ENCODE measurements at places on chromosomes 16 and 17.

DNA sequence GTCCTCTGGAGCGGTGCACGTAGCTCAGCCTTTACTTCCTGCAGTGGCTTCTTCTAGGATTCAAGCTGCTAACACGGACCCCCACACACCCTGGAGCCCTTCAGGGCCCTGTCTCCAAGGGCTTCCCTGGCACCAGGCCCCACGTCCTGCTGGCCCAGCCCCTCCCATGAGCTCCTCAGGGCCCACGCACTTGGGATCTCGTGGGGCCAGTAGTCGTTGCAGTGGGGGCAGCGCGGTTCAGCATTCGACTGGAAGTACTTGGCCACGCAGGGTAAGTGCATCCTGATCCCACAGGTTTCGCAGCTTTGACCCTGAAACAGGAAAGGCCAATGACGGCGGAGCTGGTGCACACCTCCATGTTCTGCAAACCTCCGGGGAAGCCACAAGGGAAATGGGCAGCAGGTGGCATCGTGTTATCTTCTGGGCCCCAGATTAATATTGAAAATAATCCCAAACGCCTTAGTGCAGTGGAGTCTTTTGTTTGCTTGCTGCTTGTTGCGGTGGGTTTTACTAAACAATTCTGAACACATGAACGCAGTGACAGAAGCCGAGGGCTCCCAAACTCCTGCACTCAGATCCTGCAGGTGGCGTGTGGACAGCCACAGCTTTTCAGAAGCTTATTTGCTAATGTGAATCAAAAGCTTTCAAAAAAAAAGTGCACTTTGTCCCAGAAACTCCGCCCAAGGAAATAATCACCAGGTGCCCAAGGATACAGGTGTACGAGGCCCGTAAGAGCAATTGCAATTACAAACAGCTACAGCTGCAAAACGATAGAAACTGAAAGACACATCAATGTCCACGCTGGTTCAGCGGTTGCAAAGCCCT, 22.4 kb downstream of the KDM8 start:
- DNase-seq: no peak

DNA sequence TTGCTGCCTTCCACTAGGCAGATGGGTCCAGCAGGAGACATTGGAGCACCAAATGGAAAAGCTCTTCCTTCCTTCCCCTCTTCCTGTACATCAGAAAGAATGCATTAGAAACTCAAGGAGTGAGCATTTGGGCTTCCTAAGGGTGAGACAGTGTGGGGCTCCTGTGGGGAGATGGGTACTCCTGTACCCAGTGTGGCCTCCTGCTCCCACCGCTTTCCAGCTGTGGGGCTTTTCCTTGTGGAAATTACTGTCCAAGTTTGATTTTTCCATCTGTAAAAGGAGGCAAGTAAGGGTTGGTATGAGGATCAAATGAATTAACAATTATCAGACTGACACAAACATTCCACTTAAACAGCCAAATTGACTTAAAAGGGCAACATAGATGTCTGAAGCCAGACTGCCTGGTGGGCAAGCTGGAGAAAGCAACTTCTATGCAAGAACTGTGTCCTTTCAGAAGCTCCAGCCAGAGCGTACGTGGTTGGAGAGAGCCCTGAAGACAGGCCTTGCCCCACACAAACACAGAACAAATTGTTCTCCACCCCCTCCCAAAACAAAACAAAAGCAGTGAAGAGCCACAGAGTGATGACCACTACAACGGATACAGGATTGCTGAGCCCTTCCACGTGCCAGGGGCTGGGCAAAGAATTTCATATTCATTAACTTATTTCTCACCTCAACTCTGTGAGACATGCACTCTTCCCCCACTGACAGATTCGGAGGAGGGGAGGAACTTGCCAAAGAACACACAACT, 23.1 kb upstream of the ALDH3A1 start:
- no peak for DNase-seq

GRCh38 chr17:45046537-45047125, 4.8 kb downstream of the DCAKD start:
- DNase-seq: no peak

DNA sequence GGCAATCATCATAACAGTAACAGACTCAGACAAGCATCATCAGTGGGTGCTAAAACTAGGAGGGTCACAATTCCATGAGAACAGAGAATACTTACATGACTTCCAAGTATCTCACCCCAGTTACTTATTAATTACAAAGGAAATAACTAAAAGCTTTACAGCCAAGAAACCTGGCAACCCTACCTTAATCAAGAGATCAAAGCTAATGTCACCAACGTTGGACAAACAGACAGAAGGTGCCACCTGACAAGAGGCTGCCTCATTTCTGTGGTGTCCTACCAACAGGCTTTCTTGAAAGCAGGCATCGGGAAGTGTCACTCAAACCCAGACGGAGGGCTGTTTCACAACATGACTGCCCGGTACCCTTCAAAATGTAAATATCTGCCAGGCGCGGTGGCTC, 84.6 kb downstream of the RMI2 start:
- DNase-seq: no peak

DNA sequence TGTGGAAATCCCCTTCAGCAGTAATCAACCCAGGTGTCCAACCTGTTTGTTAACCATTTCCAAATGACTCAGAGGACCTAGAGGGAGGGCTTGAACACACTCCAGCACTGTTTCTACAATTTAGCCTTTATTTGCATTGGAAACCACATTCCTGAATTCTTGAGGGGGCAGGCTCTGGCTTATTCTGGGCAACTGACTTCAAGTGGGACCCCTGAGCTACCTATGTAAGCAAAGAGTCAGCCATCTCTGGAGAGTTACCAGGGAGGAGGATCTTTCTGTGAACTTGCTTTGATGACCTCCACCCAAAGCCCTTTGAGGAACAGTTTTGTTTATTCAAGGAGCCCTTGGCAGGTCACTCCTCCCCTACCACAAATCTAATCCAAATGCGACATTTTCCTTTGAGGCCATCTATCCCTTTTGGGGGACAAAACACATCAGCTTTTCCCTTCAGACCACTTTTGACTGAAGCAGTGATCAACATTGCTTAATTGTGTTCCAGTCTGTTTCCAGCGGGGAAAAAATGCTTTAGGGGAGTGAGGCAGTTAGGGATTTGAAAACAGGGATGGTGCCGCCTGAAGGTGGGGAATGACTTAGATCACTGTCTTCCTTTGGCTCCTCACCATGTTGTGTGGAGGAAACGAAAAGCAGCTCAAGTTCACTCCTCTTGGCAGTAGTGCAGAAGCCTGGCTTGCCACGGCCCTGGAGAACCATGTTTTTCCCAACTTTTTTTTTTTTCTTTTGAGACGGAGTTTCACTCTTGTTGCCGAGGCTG, 46.2 kb downstream of the TUBD1 start:
- no peak for DNase-seq

- DNase-seq: no peak
Measured at GRCh38 chr16:10297341-10298006, 88.4 kb upstream of the ATF7IP2 start.

DNA sequence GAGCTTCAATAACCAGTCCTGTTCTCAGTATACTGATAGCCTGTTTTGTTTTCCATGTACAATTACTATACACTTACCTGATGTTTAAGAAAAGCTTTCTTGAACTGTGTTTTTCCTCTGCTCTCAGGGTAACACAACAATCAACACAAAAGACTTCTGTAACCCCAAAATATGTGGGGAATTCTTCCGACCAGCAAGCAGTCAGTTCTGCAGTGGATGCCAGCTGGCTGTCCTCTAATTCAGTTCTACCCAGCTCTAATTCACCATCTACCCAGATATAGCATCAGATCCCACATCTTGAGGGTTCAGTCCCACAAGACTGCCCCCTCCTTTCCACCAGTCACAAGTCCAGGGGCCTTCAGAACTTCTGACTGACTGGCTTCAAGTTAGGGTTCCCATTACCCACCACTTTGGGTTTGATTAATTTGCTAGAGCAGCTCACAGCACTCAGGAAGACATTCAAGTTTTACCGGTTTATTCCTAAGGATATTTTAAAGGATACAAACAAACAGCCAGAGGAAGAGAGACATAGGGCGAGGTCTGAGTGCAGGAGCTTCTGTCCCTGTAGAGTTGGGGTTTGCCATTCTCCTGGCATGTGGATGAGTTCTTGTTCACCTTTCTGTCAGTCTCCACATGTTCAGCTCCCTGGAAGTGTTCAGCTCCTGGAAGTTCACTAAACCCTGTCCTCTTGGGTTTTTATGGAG, 178.2 kb downstream of the CHD9 start:
- DNase-seq: no peak

- DNase-seq: no peak
Measured at GRCh38 chr17:35728551-35728950, 2.9 kb upstream of the RASL10B start.

- DNase-seq: no peak
Measured at GRCh38 chr16:63744077-63744874, 1377.6 kb downstream of the CDH11 start.

- DNase-seq: no peak
Measured at GRCh38 chr17:27455236-27455913, 873 bp upstream of the KSR1 start.

- DNase-seq: no peak
Measured at GRCh38 chr16:23855010-23855409, 19.2 kb downstream of the PRKCB start.

DNA sequence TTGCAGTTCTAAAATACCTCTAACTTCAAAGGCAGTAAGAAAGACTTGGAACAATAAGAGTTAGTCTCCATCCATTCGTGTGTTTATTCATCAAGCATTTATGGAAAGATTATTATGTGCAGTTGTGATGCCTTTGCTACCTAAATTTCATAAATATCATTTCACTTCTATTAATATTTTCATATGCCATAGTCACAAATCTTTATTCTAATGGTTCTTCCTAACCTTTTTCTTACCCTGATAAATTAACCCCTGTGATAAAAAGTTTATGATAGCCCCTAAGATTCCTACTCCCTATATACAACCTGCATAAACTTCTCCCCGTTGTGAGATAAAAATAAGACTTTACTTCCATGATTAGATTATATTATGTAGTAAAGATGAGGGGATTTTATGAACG, 94.9 kb downstream of the BRIP1 start:
- no peak for DNase-seq

DNA sequence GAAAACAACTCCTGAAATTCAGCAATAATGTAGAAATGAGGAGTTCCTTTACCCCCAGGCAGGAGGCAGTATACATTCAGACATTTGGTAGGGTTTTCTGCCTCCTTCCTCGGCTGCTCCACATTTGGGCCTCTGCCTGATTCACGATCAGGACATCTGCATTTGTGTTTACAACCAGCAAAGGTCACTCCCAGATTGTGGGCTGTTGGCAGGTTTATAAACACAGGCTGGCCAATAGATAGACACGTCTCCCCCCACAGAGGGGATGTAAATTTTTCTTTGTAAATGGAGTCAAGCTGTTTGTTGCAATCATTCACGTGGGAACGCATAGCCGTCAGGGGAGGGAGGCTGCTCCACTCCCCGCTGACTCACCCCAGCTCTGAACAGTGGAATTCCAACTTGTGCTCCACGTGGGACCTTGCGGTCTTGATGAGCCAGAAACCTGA, 252.1 kb upstream of the N4BP1 start:
- no peak for DNase-seq

DNA sequence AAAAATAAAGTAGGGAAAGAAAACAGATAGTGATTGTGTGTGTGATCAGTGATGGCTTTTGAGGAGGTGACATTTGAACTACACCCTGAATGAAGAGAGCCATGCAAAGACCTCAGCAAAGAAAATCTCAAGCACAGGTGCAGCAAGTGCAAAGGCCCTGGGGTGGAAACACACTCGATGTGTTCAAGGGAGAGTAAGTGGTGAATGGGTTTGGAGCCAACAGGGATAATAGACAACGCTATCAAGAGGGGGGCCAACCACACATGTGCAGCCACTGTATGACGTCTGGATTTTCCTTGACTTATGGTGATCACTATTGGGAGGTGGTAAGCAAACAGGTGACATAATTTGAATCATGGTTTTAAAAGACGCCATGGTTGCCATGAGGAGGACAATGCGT, 564.2 kb downstream of the WWOX start:
- DNase-seq: no peak

GRCh38 chr16:56263711-56264608, 72.7 kb downstream of the GNAO1 start:
- DNase-seq: no peak

DNA sequence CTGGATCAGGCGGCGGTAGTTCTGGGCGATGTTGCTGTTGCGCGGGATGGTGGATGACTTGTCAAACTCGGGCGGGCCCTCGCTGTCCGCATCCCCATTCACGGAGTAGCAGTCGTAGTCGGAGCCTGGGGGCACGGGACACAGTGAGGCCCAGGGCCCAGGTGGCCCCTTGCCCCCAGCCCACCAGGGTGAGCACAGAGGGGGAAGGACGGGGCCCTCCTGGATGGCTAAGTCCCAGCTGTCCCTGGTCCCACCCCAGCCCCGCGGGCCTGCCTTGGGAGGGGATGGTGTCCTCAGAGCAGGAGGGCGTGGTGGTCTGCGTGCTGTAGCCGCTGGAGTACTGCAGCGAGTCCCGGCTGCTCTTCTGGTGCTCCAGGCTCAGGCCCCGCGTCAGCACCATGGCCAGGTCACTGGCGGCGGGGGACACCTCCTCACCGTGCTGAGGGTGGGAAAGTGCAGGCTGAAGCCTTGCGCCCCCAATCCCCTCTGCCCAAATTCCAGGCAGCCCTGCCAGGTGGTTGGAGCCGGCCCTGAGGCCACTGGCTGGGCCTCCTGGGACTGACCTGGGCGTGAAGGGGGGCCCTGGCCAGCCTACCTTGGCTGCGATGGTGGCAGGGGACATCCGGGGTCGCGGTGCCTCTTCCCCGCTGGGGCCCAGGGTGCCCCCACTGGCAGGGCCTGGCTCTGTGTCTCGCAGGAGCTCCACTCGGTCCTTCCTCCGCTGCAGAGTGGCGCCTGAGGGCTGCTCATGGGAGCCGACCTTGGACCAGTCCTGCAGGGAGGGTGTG, 18.2 kb downstream of the IL34 start:
- DNase-seq: no peak

- no peak for DNase-seq
Measured at GRCh38 chr17:322006-322780, 30.4 kb downstream of the RPH3AL start.

DNA sequence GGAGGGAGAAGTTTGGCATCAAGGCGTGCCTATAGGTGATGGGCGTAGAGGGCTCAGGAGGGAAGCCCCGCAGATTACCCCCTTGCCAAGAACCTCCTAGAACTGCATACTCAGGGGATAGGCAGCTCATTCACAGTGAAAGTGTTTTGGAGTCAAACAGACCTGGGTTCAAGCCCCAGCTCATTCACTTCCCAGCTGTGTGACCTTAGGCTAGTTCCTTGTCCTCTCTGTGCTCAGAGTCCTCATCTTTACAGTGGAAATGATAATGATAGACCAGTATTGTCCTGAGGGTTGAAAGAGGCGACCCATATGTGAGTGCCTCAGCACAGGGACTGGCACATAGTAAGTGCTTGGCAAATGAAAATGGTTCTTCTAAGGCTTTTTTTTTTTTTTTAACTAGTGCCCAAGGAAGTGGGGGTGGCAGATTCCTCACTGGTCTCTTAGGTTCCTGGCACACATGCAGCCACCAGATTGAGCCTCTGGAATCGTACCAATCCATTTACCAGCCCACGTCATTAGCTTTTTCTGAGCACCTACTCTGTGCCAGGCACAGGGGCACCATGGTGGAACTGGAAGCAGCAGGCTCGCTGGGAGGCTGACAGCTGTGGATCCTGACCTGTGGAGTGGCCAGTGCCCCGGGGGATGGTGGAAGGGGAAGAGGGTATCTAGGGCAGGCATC, 75.8 kb downstream of the SREBF1 start:
- DNase-seq: no peak

All from right renal pelvis (tissue), 4 donors.